ENCODE measurements at places on chromosomes 7 and 10. TPM values are rescaled to one million over a fixed set of nuclear protein-coding genes. Genes with fewer than 3 reads are reported as not detected.

SFTPA2 gene
- 0.11 TPM for total RNA-seq

LIPF gene
- not detected for total RNA-seq

GRCh38 chr7:67453580-67454380, 457.1 kb downstream of the TYW1 start:
- no peak for DNase-seq
- H3K36me3 ChIP-seq: no peaks in the 10 kb centered on the region
- no peak overlapping the region for H3K4me3 ChIP-seq

SLC16A12 gene
- total RNA-seq: 3.1 TPM

DNA sequence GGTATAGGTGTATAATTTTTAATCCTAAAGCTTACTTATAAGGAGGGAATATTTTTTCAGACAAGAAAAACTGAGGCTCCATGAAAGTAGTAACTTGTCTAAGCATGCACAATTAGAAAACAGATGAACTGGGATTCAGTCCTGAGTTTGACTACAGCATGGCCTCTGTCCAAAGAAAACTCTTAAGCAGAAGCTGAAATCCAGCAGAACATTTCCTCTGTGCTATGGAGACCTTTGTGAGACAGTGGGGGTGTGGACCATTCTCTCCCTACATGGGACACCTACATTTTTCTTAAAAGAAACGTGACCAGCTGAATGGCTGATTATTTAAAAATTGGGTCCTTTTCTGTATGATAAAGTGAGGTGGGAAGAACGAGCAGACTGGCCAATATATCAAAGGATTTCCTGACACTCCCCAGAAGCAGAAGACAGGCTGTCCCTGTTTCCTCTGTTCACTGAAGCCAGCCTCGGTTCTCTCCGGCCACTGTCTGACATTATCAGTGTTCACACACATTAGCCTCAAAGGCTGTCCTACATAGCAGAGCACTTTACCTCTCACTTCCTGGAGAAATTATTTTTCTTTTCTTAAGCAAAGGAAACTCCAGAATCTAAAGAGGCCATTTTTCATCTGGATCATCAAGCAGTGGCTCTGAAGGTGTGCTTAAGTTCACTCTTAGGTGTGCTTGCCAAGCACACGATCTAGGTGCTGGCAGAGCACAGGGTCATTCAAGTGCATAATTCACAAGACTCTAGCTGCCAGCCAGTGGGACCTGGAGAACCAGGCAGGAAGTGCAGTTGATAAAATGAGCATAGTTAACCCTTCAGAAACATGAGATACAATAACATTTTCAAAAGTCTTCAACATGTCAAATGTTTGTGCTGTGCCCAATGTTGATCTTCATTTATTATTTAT, 40.4 kb upstream of the KIAA1217 start:
- no peaks in the 10 kb centered on the region for H3K27me3 ChIP-seq
- H3K36me3 ChIP-seq: no peaks in the 10 kb centered on the region
- DNase-seq: no peak
- no peak overlapping the region for H3K4me3 ChIP-seq
- H3K27ac ChIP-seq: peak overlapping the region; percentile 95

DNA sequence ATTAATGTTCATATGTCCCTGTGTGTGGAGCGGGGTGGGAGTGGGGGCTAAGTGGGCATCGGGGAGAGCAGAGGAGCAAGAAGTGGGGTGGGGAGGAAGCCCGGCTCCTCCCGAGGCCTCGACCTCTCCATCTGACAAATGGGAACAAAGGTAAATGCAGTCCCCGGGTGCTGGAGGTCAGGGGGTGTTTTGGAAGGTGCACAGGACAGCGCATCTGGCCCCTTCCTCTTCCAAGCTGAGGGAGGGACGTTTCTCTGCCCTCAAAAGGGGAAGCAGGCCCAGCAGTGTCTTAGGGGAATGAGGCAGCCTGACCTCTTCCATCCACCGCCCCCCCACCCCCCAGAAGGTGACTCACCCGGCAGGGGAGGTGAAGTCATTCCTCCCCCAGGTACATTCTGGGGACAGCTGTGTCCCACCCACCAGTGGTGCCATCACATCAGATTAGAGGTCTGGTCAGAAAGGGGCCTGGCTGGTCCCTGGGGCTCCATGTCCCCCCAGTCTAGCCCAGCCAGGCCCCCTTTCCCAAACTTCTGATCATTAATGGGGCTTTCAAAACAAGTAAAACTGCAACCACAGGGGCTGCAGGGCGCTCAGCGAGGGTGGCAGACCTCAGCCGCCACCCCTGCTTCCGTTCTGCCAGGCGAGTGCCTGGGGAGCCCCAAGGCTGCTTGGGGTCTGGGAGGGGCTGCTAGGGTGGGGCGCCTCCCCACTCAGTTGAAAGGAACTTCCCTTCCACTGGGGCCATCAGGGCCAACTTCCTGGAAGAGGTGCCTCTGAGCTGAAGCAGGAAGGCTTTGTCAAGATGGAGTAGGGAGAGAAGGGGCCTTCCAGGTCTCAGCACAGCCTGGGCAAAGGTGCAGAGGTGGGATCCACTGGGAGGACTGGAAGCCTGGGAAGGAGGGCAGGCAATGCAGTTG, 10.8 kb downstream of the LFNG start:
- H3K36me3 ChIP-seq: peaks cover 4% of the 10 kb centered on the region
- H3K4me1 ChIP-seq: peaks cover 11% of the 10 kb centered on the region
- H3K4me3 ChIP-seq: no peak overlapping the region
- no peak for DNase-seq
- H3K27ac ChIP-seq: no peak overlapping the region
- H3K27me3 ChIP-seq: no peaks in the 10 kb centered on the region

TRUB1 gene
- total RNA-seq: 23.6 TPM

- no peaks in the 10 kb centered on the region for H3K27me3 ChIP-seq
- H3K4me1 ChIP-seq: peaks cover 25% of the 10 kb centered on the region
- no peaks in the 10 kb centered on the region for H3K36me3 ChIP-seq
- no peak overlapping the region for H3K4me3 ChIP-seq
- DNase-seq: no peak
These were observed 167.2 kb upstream of the AKR1E2 start for GRCh38 chr10:4658777-4659176.

- DNase-seq: peak; percentile 49
- peak overlapping the region; percentile 96 for H3K27ac ChIP-seq
- H3K4me3 ChIP-seq: peak overlapping the region; percentile 92
- H3K4me1 ChIP-seq: peaks cover 38% of the 10 kb centered on the region
- peaks cover 4% of the 10 kb centered on the region for H3K36me3 ChIP-seq
These were observed 1.1 kb downstream of the VIM start for GRCh38 chr10:17229016-17229716.

MACROH2A2 gene
- 125 TPM for total RNA-seq

HPSE2 gene
- 2.5 TPM for total RNA-seq

FZD1 gene
- total RNA-seq: 15.3 TPM

- no peaks in the 10 kb centered on the region for H3K27me3 ChIP-seq
- peaks cover 33% of the 10 kb centered on the region for H3K4me1 ChIP-seq
- peaks cover 8% of the 10 kb centered on the region for H3K36me3 ChIP-seq
- H3K27ac ChIP-seq: no peak overlapping the region
- H3K4me3 ChIP-seq: no peak overlapping the region
These were observed 178.5 kb downstream of the HECW1 start for GRCh38 chr7:43290978-43291377.

DNAJC9 gene
- 32.5 TPM for total RNA-seq

- H3K4me1 ChIP-seq: peaks cover 25% of the 10 kb centered on the region
- no peak overlapping the region for H3K27ac ChIP-seq
- no peaks in the 10 kb centered on the region for H3K36me3 ChIP-seq
- H3K4me3 ChIP-seq: no peak overlapping the region
These were observed 2.4 kb upstream of the EBF3 start for GRCh38 chr10:129966370-129966888.

DNA sequence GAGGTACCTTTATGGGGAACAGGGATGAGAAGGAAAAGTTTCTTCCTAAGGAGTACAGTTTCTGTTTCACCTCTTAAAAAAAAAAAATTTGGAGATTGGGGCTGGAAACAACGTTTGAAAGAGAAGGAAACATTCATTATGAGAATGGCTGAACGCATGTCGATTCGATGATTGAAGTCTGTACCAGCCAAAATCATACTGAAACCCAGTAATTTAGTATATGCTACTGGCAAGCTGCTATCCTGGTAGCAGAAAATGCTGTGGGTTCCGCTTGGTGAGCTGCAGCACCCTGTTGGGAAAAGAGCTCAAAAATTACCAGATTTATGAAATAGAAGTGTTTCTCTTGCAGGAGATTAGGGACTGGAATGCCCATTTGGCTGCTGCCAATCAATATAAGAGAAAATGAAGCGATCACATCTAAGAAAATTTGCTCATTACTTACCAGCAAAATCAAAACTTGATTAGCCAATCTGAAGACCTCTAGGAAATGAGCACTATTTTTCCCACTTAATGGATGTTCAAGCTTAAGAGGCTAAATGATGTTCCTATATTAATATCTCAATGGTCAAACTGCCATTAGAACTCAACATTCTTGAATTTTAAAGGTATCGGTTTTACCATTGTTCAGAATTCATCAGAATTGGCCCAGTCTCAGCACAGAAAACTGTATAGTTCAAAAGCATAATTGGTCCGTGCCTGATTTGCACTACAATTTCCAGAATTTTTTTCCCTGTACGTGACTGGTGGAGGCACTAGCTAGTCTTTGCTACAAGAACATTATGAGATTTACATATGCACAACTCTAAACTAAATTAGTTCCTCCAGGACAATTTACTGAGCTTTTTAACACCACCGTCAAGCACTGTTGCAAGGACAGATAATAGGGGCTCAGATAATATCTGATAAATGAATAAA, 1.2 kb upstream of the ITGB1 start:
- no peaks in the 10 kb centered on the region for H3K36me3 ChIP-seq
- peak overlapping the region; percentile 100 for H3K27ac ChIP-seq
- H3K4me3 ChIP-seq: peak overlapping the region; percentile 90
- no peaks in the 10 kb centered on the region for H3K27me3 ChIP-seq

MRPL32 gene
- total RNA-seq: 52.0 TPM

RFC2 gene
- 25.8 TPM for total RNA-seq

GRCh38 chr7:134042307-134042706, 84.8 kb upstream of the LRGUK start:
- no peak overlapping the region for H3K27ac ChIP-seq
- no peaks in the 10 kb centered on the region for H3K4me1 ChIP-seq
- no peak for DNase-seq
- H3K27me3 ChIP-seq: no peaks in the 10 kb centered on the region

DNA sequence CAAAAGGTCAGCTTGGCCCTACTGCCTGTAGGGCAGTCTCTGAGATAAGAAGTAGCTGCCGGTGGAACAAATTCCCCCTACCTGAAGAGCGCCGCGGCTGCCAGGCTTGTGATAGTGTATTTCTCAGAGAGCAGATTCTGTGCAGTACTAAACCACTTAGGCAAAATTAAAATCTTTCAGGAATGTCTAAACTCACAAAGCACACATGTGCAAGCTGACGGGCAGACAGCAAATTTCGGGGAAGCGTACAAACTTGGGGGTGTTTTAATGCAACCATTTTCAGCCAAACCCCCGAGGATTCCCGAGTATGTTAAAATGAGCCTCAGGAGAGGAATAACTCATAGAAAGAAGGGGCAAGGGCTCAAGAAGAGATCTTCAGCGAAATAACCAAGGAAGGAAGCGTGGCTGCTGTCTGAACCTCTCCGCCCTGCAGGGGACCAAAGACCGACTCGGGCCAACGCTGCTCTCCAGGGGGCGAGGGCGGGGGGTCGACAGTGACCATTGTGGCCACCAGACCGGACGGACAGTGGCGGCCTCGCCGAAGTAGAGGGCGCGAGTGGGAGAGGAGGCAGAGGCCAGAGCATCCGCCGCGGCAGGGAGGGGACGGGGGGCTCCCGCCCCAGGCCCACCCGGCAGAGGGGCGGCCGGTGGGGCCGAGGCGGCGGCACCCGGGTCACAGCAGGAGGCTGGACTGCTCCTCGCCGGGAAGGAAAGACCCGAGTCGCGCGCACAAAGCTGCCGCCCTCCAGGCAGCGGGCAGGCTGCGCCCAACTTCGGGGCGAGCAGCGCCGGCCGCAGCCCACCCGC, 819 bp downstream of the HYCC1 start:
- no peaks in the 10 kb centered on the region for H3K36me3 ChIP-seq
- no peak for DNase-seq
- no peak overlapping the region for H3K4me3 ChIP-seq
- H3K4me1 ChIP-seq: no peaks in the 10 kb centered on the region

All from mesothelial cell of epicardium (in vitro differentiated cells).